ENCODE measurements at places on chromosomes 7 and 10.

GRCh38 chr7:145957160-145957890 lies 159.3 kb upstream of the CNTNAP2 start:
- peaks cover 2% of the 10 kb centered on the region for H3K36me3 ChIP-seq
- H3K27me3 ChIP-seq, result no peaks in the 10 kb centered on the region
- no peak overlapping the region for H3K4me3 ChIP-seq
- no peak overlapping the region for H3K27ac ChIP-seq

- no peak overlapping the region for H3K27ac ChIP-seq
- H3K27me3 ChIP-seq, result no peaks in the 10 kb centered on the region
- no peak for DNase-seq
- no peaks in the 10 kb centered on the region for H3K4me1 ChIP-seq
- no peak overlapping the region for H3K4me3 ChIP-seq
These were observed 233.1 kb upstream of the IGFBP3 start for GRCh38 chr7:46153951-46154787.

DNA sequence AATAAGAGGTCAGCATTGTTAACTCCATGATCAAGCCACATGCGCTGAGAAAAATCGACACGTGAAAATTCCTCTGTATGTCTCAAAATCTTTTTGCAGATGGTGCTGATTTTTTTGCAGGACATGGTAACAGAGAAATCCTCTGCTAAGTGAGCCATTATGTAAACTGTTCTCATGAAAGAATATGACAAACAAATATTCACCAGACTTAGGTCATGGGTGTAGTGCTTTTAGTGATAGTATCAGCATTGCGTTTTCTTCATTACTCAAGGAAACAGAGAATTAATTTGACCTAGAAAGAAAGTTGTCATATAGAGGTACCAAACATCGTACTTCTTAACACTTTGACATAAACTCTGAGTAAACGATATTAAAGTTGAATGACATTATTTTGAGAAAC lies 34.7 kb downstream of the ADRB1 start:
- no peaks in the 10 kb centered on the region for H3K27me3 ChIP-seq
- no peak for DNase-seq
- no peaks in the 10 kb centered on the region for H3K36me3 ChIP-seq

GRCh38 chr7:23246555-23246954 lies at the start of gene GPNMB:
GPNMB (plus strand) TSS chr7:23246775; CDS start chr7:23246858, 83 bp downstream.
- no peaks in the 10 kb centered on the region for H3K36me3 ChIP-seq
- H3K27ac ChIP-seq, result peak within 1 kb of the TSS; percentile 89
- peak; percentile 62 for DNase-seq
- H3K27me3 ChIP-seq, result no peaks in the 10 kb centered on the region

DNA sequence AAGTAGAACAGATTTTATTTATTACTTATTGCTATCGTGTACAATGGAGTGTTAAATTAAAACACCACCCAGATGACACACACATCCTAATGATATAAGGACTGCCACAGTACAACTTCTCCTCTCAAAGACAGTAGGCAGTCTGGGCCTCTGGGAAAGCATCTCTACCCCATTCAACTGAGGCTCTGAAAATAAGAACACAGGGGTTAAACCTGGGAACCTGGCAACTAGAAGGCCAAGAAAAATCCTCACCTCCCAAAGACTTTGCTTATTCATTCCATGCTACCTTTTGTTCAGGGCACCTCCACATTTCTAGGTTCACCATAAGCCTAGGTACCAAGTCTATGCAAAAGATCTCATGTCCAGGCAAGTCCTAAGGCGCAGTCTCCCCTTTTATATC lies 125.4 kb upstream of the FEZF1 start:
- H3K36me3 ChIP-seq, result no peaks in the 10 kb centered on the region
- H3K4me1 ChIP-seq, result no peaks in the 10 kb centered on the region
- H3K4me3 ChIP-seq, result no peak overlapping the region
- H3K27me3 ChIP-seq, result no peaks in the 10 kb centered on the region
- H3K27ac ChIP-seq, result no peak overlapping the region

- no peak overlapping the region for H3K4me3 ChIP-seq
- H3K27me3 ChIP-seq, result no peaks in the 10 kb centered on the region
- peaks cover 31% of the 10 kb centered on the region for H3K4me1 ChIP-seq
These were observed 27.3 kb downstream of the SLC18A2 start for GRCh38 chr10:117268258-117268657.

DNA sequence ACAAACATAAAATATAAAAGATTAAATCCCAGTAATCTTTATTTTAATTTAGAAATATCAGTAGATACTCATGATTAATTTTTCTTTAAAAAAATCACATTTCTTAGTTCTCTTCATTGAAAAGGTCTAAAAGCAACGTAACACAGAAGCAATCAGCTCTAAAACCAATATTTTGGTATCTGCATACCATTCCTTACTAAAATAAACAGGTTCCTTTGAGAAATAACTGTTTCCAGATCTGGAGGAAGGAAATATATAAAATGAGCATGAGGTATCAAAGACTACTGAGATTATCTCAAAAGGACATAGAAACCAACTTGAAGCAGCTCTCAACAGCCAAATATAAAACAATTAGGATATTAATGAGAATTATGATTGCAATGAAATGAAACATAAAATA lies 301.0 kb upstream of the GNAI1 start:
- H3K4me1 ChIP-seq, result no peaks in the 10 kb centered on the region
- H3K36me3 ChIP-seq, result no peaks in the 10 kb centered on the region
- no peaks in the 10 kb centered on the region for H3K27me3 ChIP-seq
- H3K4me3 ChIP-seq, result no peak overlapping the region
- DNase-seq, result no peak

All from SK-N-SH (cell line).